NCI-H774 (cell line): ENCODE measurements at places on chromosomes 6 and 20.

- no peak for DNase-seq
Measured at GRCh38 chr20:689348-689747, 13.7 kb upstream of the SCRT2 start.

DNA sequence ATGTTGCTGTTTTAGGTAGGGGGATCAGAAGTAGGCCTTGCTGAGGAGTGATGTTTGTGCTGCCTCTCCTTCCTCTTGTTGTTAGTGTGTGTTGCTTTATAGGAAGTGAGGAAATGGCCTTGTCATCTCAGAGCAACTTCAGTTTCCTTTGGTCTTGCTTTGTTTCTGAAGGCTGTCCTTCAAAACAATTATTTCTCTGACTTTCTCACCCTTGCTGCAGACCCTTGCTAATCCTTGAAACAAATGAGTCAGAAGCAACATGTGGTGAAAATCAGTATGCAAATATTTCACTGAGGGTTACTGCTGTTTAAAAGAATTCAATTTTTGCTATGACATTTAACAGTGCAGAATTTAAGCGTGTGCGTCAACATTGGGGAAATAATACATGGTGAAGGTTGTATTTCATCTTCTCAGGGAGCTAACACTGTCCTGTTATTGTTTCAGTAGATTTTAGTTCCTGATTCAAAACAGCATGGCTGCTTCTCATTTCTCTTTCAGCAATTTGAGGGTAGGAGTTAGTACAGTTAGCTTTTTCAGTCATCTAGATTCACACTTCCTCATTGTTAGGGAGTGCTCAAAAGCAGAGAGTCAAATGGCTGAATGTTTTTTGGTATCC, 13.8 kb downstream of the RNF144B start:
- no peak for DNase-seq

GRCh38 chr20:19767070-19767469, 9.0 kb downstream of the RIN2 start:
- DNase-seq = no peak

GRCh38 chr20:23315099-23315498, 35.5 kb upstream of the NXT1 start:
- no peak for DNase-seq

GRCh38 chr20:51154708-51155690, 132.1 kb upstream of the KCNG1 start:
- DNase-seq = no peak

DNA sequence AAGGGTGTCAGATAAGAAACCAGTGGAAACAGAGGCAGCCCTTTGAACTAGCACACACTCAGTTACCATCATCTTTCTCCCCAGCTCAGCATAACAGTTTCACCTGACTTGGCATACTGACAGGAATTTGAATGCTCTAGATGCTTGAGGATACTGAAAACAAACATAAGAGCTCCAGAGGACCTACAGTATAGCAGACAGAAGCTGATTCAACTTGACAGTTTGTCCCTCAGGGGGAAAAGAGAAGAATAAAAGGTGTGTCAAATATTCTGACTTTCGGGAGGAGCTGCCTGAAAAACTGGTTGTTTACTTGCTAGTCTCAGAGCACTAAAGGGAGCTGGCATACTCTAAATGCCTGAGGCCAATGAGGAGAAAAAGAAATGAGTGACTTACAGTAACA, 35.1 kb downstream of the EYS start:
- no peak for DNase-seq

- no peak for DNase-seq
Measured at GRCh38 chr6:132133736-132134445, 182.7 kb upstream of the CCN2 start.

DNA sequence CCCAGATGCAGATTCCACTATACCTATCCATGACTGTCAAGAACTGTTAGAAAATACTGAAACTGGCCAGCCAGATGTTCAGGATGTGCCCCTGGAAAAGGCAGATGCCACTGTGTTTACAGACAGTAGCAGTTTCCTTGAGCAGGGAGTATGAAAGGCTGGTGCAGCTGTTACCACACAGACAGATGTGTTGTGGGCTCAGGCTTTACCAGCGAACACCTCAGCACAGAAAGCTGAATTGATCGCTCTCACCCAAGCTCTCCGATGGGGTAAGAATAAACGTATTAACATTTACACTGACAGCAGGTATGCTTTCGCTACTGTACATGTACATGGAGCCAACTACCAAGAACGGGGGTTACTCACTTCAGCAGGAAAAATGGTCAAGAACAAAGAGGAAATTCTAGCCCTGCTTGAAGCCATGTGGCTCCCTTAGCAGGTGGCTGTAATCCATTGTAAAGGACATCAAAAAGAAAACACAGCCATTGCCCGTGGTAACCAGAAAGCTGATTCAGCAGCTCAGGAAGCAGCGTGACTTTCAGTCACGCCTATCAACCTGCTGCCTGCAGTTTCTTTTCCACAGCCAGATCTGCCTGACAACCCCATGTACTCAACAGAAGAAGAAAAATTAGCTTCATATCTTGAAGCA, 459.7 kb upstream of the HTR1E start:
- DNase-seq = peak; percentile 13

GRCh38 chr6:140641412-140641811, 1267.0 kb upstream of the CITED2 start:
- no peak for DNase-seq

DNA sequence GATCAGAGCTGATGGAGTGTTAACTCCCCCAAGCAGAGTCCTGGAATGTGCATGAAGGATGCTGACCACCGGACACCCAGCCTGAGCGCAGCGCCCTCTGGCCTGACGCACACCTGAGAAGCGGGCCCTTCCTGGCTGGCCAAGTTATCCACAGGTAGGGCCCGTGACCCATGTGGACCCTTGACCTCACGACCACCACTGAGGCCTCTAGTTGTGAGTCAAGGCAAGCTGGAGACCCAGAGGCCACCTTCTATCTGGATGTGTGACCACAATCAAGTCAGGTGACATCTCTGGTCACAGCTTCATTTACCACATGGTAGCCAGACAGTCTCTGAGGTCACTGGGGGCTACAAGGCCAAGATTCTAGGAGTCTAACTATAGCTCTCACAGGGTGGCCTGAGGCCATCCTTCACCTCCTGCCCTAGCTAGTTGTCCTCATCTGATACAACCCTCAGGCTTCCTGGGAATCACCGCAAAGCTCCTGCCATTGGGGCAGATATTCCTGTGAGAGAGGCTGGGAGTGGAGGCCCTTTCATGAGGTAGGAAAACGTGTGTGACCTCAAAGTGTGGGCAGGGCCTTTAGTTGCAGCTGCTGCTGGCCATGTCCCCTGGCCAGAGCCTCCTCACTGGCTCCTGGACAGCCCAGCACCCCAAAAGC, 53.1 kb downstream of the DSTN start:
- no peak for DNase-seq

GRCh38 chr6:105646391-105646867, 243.5 kb upstream of the PREP start:
- DNase-seq = no peak
